ENCODE measurements at places on chromosomes 7 and 10. TPM values are rescaled to one million over a fixed set of nuclear protein-coding genes. Genes with fewer than 3 reads are reported as not detected.

The AASS gene
- polyA plus RNA-seq: 1.2 TPM

The CFAP46 gene
- polyA plus RNA-seq: 4.9 TPM

The LCOR gene
- polyA plus RNA-seq: 2.6 TPM

GRCh38 chr10:3235395-3235794, 62.8 kb upstream of the PITRM1 start:
- no peaks in the 10 kb centered on the region for H3K36me3 ChIP-seq
- H3K4me3 ChIP-seq: no peak overlapping the region
- no peaks in the 10 kb centered on the region for H3K4me1 ChIP-seq

GRCh38 chr10:47058961-47059391, 147.7 kb downstream of the PTPN20 start:
- no peaks in the 10 kb centered on the region for H3K4me1 ChIP-seq
- no peaks in the 10 kb centered on the region for H3K36me3 ChIP-seq
- DNase-seq: no peak
- H3K27me3 ChIP-seq: peaks cover 12% of the 10 kb centered on the region
- no peak overlapping the region for H3K27ac ChIP-seq
